ENCODE measurements at places on chromosomes 3 and 15.

GRCh38 chr15:65189102-65189740 lies 4.1 kb upstream of the CLPX start:
- no peak for DNase-seq

DNA sequence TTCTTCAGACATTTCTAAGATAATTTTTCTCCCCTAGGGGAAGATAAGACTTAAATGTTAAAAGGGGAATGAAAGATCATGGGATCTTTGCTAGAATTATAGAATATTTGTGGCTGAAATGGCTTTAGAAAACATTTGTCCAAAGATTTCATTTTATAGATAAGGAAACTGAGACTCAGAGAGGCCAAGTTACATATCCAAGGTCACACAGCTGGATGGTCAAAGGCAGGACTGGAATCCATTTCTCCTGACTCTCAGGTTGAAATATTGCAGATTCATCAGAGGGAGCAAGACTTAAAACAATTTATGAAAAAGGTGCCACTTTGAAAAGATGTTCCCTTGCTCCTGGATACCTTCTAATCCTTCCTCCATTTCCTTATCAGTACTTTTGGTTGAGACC lies 19.5 kb upstream of the LEKR1 start:
- DNase-seq = no peak

DNA sequence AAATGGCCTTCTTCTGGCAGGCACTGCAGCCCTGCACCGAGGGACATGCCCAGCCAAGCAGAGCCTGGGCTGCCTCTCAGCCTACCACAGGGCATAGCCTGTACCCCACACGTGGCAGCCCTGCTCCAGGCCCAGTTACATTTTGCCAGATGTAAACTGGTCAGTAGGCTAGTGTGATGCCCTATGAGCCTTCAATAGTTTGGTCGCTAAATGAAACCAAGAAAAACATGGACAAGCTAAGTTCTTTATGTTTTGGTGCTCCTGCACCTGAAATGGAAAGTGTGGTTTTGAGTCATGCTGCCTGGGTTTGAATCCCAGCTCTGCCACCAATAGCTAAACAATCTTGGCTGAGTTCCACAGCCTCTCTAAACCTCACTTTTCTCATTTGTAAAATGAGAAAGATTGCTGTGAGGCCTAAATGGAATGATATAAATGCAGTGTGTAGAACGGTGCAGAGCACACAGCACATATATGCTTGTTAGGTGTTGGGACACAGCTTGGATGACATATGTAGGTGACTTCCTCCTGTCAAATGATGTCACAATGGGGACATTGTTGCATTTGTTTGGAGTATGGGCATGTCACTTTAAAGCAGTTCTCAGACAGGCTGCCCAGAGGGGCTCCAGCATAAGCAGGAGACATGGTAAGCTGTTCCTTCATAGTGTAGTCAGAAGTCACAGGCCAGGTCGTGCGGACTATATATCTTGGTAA lies 57.4 kb downstream of the ZBTB38 start:
- no peak for DNase-seq

DNA sequence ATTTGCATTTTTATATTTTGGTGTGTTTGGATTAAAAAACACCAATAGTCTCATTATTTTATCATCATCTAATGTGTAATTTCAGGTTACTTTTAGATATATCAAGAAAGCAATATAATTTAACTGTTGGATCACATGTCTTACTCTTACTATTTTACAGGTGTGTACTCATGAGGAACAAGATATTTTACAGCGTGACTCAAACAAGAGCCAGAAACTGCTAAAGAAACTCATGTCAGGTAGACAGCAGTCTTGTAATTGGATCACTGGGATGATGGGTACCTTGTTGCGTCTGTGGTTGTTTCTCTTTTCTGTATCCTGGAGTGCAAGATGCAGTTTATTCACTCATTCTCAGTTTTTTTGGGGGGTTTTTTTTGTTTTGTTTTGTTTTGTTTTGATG lies 12.9 kb downstream of the TRIP4 start:
- no peak for DNase-seq

GRCh38 chr15:64067564-64068030 lies 21.3 kb upstream of the DAPK2 start:
- DNase-seq = peak; percentile 41

DNA sequence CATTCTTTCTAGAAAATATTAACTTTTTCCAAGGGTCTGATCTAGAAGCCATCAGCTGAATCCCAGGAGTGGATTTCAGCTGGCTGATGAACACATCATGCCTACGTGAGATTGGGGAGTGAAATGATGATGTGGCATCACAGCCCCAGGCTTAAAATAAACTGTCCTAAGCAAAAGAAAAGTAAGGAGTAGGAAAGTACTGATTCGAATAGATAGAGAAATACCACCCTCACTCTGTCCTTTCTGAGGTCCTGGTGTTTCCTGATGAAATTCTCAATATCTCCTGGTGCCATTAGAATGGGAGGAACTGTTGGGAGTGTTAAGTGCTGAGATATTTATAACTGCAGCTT lies 376.8 kb upstream of the SEMA6D start:
- no peak for DNase-seq

DNA sequence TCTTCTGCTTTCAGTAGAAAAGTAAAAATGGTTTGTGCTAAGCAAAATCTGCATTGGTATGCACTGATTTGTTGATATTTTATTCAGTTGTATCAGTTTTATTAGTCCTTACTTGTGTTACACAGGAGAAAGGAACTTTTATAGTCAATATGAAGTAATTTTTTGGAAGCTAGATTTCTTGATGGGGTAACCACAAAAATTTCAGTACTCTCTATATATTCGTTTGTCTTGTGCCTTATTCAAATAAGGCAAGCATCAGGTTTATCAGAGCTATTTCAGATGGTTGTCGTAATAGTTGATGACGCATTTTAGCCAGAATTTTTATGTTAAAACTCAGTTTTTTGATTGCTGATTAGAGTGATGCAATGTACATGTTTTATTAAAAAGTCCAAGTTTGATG lies 50.7 kb upstream of the NIPA1 start:
- no peak for DNase-seq

- no peak for DNase-seq
These were observed 25.4 kb downstream of the CXCR6 start for GRCh38 chr3:45968706-45969105.

GRCh38 chr3:63029326-63029725 lies 154.1 kb upstream of the CADPS start:
- DNase-seq = no peak

DNA sequence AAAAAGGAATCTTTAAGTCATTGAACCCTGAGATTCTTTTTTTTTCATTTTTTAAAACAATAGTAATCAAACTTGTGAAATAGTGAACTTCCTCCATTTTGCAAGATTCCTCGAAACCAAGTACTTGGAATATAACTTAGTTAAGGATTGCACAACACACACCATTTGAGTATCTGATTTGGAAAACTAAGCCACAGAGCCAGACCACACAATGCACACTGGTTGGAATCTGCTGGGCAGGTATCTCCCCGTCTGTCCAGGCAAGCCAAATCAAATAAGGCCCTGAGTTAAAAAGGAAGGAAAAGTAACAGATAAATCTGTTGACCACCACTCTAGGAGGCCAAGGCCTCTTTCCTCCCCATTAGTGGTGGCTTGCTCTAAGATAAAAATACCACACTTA lies 177.5 kb upstream of the ICE2 start:
- no peak for DNase-seq

- no peak for DNase-seq
These were observed 451.9 kb downstream of the NLGN1 start for GRCh38 chr3:173849489-173849888.

DNA sequence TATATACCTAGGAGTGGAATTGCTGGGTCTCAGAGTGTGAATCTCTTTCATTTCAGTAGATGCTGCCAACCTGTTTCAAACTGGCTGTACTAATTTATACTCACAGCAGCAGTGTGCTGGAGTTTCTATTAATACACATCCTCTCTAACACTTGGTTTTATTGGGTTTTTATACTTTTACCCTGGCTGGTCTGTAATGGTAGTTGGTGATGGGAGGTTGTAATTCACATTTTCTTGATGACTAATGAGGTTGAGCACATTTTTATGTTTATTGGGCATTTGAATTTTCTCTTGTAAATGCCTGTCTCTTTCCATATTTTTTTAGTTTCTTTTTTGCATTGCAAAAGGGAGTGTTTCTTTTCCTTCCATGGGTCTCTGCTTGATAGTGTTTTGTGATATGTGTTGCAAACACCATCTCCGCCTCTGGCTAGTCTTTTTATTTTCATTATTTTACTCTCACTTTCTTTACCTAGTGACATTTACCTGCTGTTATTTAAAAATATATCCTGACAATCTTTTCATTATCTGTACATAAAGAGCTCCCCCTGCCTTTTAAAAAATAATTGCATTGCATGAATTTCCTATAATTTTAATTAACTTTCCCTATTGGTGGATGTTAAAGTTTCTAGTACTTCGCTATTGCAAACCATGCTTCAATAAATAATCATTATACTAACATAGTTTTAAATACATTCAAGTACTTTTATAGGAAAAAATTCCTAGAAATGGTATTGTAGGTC lies 49.0 kb upstream of the GCNT3 start:
- no peak for DNase-seq

DNA sequence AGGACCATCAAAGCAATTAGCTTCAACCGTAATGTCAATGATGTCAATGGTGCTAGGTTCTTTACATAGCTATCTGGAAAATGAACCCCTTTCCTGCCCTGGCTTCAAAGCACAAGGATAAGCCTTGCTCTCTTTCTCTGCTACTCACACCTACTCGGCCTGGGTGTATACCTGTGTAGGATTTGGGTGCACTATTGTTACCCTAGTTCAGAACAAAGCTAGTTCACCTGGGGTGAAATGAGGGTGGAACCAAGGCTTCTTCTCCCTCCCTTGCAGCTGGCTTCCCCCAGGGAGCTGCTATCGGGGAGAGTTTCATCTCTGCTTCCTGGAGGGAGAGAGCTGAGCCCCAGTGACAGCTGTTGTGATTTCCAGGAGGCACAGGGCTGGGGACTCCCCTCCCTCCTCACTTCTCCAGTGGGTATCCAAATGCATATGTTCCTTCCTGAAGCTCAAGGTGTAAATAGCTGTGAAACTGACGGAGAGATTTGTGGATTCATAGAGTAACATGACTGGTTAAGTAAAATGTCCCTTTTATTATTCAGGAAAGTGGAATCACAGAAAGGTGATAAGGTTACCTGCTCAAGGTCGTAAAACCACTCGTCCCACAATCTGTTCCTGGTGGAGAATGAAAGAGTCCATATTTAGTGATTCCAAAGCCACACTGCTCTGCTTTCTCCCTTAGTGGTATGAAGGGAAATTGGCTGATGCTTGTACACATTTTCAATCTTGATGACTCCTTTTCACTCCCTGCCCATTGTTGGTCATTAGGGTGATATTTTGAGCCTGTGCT lies 11.8 kb upstream of the C3orf70 start:
- no peak for DNase-seq
